ENCODE measurements at places on chromosomes 16 and 17.

- no peak for DNase-seq
These were observed 101.6 kb downstream of the PRKCA start for GRCh38 chr17:66403846-66404556.

DNA sequence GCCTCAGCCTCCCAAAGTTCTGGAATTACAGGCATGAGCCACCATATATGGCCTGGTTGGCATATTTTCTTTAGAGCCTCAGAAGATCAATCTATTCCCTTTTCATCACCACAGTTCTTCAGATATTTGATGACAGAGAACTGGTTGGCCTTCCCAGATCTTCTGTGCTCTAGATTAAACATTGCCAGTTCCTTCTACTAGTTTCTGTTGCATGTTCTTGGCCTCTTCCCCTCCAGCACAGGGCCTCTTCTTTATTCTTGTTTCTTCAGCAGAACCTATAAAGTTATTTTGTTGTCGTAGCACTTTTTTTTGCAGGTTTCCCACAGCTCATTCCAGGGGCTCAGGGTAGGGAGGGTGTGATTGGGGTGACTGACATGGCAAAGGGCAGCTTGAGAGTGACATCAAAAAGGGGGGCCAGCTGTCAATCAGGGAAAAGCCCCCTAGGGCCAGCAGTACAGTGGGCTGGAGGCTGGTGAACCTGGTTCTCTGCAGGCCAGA is 9.3 kb downstream of the CHD9 start:
- no peak for DNase-seq

GRCh38 chr16:77246150-77246549 is 46.9 kb downstream of the SYCE1L start:
- no peak for DNase-seq

DNA sequence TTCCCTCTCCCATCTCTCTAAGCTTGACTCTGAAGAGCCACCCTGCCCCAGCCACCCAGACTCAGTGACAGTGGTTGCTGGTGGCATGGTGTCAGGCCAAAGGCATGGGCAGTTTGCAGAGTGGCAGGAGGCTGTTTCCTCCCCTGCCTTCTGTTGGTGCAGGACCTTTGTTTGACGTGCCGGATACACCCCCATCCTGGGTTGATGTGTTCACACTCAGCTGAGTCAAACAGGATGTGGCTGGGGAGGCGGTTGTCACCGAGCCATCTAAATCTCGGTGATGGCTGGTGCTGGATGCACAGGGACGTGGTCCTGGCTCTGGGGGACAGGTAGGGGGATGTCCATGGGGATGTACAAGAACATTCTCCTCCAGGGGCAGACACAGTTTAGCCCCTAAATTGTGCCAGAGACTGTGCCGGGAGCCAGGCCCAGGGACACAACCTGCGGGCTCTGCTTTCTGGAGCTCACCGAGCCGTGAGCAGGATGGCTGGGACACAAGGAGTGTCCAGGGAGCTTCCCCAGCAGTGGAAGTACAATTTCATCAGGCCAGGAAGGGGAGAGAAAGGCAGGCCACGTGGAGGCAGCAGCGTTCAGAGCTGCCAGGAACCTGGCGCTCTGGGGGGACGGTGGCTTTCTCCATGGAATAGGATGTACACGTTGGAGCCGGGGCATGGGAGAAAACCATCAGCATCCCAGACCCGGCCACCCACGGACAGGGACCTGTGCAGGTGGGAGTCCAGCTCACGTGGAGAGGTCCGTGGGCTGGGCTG is 264.2 kb downstream of the SEC14L1 start:
- DNase-seq: peak; percentile 75

DNA sequence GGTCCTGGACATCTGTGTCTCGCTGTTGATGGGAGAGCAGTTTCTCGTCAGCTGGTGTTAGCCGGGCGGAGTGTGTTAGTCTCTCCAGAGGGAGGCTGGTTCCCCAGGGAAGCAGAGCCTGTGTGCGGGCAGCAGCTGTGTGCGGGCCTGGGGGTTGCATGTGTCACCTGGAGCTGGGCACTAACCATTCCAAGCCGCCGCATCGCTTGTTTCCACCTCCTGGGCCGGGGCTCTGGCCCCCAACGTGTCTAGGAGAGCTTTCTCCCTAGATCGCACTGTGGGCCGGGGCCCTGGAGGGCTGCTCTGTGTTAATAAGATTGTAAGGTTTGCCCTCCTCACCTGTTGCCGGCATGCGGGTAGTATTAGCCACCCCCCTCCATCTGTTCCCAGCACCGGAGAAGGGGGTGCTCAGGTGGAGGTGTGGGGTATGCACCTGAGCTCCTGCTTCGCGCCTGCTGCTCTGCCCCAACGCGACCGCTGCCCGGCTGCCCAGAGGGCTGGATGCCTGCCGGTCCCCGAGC is 17.9 kb downstream of the GAA start:
- DNase-seq: no peak

DNA sequence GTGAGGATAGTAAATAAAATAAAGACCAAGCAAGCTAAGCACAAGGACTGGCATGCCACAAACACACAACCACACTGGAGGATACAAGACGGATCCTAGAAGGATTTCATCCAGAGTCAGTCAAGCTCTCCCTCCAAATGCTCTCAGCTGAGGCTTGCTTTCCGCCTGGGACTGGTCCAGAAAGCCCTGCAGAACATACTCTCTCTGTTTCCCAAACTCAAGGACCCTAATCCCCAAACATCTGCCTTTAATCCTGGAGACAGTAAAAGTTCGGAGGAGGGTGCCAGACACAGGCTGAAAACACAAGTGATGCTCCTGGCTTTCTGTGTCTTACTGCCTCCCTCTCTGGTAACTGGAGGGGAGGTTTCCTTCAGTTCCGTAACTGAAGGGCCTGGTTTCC is 5.3 kb upstream of the HSD11B2 start:
- DNase-seq: no peak

- DNase-seq: no peak
These were observed 578 bp downstream of the MYCBPAP start for GRCh38 chr17:50508573-50509460.
